ENCODE measurements at places on chromosomes 13 and 19.

DNA sequence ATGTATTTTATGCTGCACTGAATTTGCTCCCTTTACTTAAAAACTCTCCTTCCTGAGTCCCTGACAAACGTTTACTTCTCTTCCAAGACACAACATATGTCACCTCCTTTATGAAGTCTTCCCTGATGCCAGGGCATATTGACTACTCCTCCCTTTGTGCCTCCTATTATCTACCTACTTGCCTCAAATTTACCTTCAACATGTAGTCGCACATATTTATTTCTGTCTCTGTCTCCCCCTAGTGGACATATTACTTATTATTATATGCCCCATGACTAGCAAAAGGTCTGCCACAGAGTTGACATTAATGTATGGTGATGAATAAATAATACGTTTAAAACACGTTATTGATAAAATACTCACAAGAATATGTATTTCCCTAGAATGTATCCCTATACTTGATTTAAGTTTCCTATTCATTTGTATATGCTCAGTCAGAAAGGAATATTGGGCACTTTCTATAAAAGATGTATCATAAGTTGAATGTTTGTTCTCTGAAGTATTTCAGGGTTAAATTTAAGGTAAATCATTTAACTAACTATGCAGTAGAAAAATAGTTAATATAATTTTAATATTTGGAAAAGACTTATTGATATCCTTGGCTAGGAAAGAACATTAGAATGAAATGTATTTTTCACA is 250.3 kb upstream of the ATXN8OS start:
- no peak for DNase-seq

DNA sequence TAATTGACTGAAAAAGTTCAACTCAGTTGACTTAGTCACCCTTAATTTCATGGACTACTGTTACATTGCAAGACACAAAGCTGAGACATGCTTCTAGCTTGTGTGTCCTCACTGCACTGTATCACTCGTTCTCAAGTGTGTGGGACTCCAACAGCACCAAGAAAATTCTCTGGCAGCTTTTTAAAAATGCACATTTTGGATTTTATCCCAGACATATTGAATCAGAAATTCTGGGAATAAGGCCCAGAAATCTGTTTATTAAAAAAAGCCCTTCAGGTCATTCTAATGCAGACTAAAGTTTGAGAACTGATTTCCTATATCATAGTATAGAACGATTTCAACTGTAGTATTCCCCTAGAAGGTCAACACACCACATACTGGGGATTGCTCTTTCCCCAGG is 1485.3 kb downstream of the PCDH9 start:
- DNase-seq, result no peak

DNA sequence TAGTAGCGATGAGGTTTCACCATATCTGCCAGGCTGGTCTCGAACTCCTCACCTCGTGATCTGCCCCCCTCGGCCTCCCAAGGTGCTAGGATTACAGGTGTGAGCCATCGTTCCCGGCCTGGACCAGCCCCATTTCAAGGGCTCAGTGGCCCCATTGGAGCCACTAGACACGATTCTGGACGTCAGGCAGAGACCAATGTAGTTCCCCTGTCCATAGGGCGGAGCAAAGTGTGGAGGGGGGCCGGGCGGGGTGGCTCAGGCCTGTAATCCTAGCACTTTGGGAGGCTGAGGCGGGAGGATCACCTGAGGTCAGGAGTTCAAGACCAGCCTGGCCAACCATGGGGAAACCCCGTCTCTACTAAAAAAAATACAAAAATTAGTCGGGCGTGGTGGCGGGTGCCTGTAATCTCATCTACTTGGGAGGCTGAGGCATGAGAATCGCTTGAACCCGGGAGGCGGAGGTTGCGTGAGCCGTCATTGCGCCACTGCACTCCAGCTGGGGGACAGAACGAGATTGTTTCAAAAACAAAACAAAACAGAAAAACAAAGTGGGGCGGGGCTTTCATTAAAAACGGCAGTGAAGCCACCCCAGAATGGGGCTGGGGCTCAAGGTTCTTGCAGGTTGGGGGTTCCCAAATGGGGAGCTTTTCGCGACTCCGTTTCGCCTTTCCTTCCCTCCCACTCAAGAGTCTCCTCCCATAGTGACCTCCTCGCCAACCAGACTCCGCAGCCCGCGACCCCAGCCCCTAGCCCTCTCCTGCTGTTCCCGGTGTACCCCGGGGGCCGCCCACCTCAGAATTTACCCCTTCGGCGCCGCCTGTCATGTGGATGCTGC is 758 bp upstream of the TECR start:
- no peak for DNase-seq

- no peak for DNase-seq
These were observed 42.1 kb upstream of the C13orf46 start for GRCh38 chr13:114015969-114016295.

DNA sequence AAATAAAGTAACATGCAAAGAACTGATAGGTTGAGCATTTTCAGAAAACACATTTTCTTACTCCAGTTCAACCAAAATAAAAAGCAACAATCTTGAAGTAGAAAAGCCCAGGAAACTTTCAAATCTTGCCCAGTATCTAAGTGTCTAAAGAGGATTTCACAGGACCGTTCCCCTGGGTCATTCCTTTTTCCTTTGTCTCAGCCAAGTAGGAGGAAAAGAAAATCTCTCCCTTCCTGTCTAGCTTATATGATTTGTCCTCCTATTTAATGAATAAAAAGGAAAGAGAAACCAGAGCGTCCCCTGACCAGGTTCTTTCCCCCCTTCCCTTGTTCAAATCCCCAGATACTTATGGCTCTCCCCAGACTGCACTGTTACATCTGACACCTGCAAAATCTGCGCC is 248.0 kb downstream of the KCTD12 start:
- DNase-seq, result no peak

GRCh38 chr13:109789262-109789661 is 2.9 kb upstream of the IRS2 start:
- DNase-seq, result no peak

DNA sequence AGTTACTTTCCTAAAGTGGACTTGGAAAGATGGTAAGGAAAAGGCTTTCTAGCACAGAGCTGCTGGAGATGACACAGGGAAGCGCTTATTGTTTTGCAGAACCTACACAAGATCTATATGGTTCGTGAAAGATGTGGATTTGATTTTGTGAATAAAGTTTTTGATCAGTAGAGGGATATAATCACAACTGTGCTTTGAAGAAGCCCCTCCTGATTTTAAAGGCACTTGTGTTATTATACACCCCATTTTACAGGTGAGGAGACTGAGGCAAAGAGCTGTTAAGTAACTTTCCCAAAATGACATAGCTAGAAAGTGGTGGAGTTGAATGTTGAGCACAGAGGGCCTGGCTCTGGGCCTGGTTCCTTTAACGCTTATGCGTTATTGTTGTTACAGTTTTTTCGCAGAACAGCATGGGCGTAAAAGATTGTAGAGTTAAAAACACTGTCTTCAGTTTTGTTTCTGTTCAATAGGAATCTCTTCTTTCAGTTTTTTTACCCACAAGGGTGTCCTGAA is 1.4 kb downstream of the TDRD3 start:
- DNase-seq, result no peak

DNA sequence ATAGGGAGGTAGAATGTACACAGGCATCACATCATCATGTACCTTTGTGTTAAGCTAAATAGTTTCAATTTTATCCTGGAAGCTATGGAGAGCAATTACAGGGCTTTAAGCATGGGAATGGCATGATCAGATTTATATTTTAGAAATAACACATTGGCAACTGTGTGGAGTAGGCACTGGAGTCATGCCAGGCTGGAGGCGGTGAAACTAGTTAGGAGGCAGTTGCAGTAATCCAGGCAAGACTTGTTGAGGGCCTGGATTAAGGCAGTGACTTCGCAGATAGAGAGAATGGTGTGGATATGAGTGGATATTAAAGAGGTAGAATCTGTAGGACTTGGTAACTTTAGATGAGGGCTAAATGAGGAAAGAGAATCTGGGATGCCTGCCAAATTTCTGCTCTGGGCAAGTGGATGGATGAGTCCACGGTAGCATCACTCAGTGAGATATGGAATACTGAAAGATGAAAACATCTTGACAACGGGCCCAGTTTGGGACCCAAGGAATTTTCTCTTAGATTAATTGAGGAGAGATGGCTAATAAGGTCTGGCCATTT is 506.2 kb downstream of the FGF9 start:
- no peak for DNase-seq

DNA sequence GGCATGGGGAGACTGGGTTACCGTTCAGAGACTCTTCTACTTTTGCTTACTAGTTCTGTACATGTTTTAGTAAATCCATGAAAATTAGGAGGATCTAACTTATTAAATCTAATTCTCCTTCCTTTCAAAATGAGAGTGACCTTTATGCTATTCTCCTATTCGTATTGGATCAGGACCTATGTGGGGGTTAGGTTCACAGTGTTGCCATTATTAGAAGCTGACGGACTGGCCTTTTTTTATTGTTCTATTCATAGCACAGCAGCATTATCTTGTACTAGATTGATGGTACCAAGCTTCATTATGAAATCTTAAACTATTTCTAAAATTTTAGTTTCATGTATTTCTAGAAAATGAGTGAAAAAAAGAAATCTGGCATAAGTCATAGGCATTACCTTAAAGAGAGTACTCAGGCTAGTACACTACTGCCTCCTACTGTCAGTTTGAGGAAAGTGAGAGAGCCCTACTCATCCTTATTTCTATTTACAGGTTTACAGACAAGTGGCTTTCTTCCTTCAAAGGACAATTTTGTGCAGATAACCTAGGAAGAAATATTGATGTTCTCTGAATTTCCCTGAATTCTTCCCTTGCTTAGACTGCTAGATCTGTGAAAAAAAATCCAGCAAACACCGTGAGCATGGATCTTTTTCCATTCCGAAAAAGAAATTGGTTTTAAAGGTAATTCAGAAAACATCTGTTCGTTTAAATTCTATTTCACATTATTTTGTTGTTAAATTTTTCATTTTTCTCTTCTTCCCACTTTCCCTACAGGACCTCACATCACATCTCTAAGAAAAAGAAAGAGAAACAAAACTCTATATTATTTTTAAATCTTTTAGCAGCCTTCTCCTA is 485.5 kb downstream of the DIAPH3 start:
- DNase-seq, result no peak

- DNase-seq, result no peak
These were observed 6.2 kb downstream of the TEX29 start for GRCh38 chr13:111326621-111326965.

- no peak for DNase-seq
These were observed 805 bp downstream of the EVI5L start for GRCh38 chr19:7830823-7831222.

- DNase-seq, result no peak
These were observed 8.7 kb downstream of the RNASEH2A start for GRCh38 chr19:12815088-12815487.

- no peak for DNase-seq
These were observed 3.6 kb upstream of the ELANE start for GRCh38 chr19:848386-848921.

GRCh38 chr13:110617321-110618072 is 2.2 kb downstream of the NAXD start:
- DNase-seq, result no peak

DNA sequence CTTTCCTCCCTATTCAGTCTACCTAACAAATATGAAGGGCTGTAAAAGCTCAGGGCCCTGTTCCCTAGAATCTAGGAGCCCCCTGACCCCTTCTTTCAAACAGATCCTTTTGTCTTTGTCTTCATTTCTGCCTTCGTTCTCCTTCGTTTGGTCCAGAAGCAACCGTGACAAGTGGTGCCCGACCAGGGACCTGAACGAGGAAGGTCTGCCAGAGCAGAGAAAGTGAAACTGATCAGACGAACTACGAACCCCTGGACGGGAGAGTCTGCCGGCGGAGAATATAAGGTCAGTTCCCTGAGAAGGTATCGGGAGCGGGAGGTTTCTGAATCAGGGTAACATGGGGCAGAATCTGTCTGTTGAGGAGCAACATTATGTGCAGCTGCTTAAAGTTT is 751 bp downstream of the ERVK3-1 start:
- DNase-seq, result no peak

- no peak for DNase-seq
These were observed 15.5 kb downstream of the PTGER1 start for GRCh38 chr19:14459703-14460102.

GRCh38 chr19:55585658-55586339 is 5.2 kb upstream of the ZNF579 start:
- DNase-seq, result peak; percentile 90

- no peak for DNase-seq
These were observed 162.3 kb downstream of the DACH1 start for GRCh38 chr13:71704656-71705055.

DNA sequence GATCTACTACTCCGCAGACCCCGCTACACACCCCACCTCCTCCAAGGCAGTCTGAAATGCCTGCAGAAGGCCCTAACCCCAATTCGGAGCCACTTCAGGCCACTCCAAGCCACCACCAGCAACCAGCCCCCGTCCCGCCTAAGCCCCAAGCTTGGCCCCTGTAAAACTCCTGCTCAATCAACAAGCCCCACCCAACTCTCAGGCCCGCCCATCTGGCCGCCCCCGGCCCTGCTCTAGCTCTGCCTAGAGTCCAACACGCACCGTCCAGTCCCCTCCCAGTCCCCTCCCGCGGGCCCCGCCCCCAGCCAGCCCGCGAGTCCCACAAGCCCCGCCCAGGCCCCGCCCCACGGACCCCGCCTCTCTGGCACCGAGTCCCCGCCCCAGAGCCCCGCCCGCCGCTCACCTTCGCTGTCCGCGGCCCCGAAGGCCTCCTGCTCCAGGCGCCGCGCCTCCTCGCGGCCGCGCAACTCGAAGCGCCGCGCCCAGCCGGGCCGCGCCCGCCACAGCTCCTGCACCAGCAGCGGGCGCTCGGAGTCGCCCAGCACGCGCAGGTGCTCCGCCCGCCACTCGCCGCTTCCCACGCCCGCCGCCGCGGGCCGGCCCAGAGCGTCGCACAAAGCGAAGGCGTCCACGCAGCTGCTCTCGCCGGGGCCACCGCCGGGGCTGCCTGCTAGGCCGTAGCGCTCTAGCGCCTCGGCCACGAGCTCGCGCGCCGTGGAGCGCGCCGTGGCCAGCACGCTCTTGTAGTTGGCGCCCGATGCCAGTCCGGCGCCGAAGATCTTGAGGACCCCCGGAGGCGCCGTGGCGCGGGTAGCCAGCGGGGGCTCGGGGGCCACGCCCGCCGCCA is 1.6 kb downstream of the RASIP1 start:
- DNase-seq, result peak; percentile 98

GRCh38 chr19:35461060-35461459 is 13.0 kb downstream of the FFAR2 start:
- DNase-seq, result no peak

GRCh38 chr19:34365463-34366401 is 736 bp downstream of the GPI start:
- peak; percentile 27 for DNase-seq

DNA sequence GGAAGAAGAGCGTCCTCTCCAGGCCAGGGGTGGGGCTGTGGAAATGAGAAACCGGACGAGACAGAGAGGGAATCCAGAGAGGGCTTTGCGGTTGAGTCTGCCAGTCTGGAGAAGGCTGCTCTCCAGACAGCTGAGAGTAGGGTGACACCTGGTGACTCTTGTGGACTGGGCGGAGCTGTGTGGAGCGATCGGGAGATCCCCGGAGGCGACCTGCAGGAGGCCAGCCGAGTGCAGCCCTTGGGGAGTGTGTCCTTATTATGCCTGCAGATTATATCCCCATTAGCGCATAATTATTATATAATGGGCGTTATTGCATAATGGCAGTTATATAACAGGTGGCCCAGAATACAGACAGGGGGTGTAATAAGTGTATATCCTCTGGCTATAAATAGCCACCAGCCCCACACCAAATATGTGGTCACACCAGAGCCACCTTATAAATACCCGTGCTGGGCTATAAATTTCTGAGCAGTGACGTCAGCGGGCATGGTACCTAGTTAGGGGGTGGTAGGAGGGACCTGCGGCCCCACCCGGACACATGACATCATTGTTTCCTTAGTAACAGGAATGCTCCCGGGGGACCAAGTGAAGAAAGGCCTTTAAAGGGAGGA is 41.2 kb downstream of the NFIX start:
- peak; percentile 58 for DNase-seq
